Stimulated activated CD4-positive, alpha-beta T cell treated with anti-CD3 and anti-CD28 coated beads, Interleukin-4, amount 100 ng/mL, for 24 hours (primary cell): ENCODE measurements at places on chromosomes 16 and 17.
A peak's percentile ranks its signal among the peaks of the same experiment; 100 is the strongest.

DNA sequence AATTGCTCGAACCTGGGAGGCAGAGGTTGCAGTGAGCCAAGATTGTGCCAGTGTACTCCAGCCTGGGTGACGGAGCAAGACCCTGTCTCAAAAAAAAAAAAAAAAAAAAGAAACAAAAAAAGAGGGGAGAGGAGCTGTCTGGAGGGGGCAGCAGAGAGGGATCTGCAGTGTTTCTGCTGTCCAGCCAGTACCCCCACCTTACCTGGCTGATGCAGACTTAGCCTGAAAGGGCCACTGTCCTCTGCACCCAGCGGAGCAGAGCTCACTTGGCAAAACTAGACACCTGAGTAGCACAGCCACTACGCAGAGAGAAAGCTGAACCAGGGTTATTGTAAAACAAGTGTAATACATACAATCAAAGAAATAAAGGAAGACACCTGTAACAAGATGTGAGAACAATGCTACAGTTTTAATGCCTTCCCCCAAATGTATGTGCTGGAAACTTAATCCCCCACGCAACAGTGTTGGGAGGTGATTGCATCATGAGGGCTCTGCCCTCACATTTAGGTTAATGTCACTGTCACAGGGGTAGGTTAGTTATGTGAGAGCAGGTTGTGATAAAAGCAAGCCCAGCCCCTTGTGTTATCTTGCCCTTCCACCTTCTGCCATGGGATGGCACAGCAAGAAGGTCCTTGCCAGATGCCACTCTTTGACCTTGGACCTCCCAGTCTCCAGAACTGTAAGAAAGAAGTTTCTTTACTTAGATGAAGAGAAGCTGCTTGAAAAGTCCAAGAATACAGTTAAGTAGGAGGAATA, 211.2 kb downstream of the RPTOR start:
- DNase-seq, result no peak

- no peak for DNase-seq
These were observed 103.9 kb upstream of the NETO2 start for GRCh38 chr16:47247690-47248089.

- no peak for DNase-seq
These were observed 156.6 kb downstream of the PHKB start for GRCh38 chr16:47617732-47618131.

GRCh38 chr17:9457005-9457404, 118.6 kb downstream of the STX8 start:
- no peak for DNase-seq

DNA sequence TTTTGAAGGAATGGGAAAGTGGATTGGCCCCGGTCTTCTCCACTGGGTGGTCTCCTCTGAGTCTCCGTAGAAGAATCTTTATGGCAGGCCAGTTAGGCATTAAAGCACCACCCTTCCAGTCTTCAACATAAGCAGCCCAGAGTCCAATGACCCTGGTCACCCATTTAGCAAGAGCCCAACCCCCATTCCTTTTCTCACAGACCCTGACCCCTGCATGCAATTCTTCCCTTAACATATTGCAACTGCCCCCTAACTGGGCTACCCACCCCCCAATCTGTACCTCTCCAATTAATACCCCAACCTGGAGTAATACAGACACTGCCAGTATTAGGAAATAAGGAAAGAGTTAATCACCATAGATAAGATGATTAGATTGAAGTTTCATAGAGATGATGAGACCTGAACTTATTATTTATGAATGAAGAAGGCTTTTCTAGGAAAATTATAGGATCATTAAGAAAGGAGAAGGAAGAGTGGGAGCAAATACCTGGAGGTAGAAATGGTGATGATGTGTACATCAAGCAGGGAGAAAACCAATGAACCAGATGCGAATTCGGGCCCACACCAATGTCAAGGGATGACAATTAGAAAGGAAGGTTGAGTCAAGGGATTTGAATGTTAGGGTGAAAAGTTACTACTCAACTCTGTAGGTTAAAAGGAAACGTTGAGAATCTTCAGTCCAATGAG, 2.4 kb downstream of the CCL2 start:
- DNase-seq, result no peak

DNA sequence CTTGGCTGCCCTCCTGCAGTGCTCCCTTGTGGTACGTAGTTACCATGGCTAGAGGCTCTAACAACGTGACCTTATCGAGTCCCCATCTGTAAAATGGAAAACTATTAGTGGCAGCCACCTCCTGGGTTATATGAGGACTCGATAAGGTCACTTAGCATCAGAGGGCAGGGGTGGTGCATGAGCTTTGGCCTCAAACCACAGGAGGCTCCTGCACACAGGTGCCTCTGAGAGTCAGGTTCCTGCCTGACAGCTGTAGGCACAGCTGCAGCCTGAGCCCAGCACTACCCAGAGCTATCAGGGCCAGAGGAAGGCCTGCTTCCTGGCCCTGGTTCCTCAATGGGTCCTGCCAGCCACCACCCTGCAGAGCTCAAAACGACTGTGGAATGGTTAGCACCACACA, 57.2 kb upstream of the SEC14L1 start:
- no peak for DNase-seq

GRCh38 chr17:48989100-48989499, 8.1 kb upstream of the IGF2BP1 start:
- DNase-seq, result no peak

- DNase-seq, result no peak
These were observed 26.3 kb downstream of the UBALD1 start for GRCh38 chr16:4588386-4588785.

DNA sequence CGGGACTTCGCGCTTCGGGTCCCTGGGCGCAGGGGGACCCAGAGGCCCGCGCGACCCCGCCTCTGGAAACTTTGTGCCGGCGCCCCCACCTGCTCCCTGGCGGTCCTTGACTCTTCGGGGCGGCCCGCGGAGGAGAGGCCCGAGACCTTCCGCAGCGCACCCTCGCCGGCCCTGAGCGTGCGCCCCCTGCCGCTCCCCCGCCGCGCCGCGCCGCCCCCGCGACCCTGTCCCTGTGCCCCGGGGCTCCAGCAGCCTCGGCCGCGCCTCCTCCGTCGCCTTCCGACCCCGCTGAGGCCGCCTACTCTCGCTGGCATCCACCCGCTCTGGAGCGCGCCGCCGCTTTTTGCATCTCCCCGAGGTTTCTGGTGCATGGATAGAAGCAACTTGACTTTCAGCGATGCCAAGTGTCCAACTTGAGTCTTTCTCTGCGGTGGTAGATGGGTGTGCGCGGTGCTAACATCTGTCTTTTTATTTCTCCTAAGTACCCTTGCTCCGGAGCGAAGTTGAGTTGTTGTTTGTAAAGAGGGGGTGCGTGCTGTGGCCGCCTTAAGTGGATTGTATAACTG, 414 bp downstream of the DUSP14 start:
- DNase-seq, result peak; percentile 72

DNA sequence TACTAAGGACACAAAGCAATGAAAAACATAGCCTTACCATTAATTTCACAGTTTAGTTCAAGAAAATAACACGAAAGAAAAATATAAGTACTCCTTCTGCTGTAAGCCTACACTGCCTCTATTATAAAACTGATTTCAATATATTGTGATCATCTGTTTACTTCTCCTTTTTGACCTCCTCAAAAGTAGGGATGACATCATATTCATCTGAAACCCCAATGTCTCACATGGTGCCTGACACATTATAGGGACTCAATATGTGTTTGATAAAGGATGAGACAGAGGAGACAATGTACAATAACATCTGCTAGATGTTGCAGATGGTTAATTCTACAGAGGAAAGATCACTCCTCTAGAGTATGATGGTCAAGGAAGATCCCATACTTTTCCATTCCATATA, 118.4 kb upstream of the NOG start:
- no peak for DNase-seq

- DNase-seq, result peak; percentile 88
These were observed 1.9 kb upstream of the PER1 start for GRCh38 chr17:8153957-8154607.

DNA sequence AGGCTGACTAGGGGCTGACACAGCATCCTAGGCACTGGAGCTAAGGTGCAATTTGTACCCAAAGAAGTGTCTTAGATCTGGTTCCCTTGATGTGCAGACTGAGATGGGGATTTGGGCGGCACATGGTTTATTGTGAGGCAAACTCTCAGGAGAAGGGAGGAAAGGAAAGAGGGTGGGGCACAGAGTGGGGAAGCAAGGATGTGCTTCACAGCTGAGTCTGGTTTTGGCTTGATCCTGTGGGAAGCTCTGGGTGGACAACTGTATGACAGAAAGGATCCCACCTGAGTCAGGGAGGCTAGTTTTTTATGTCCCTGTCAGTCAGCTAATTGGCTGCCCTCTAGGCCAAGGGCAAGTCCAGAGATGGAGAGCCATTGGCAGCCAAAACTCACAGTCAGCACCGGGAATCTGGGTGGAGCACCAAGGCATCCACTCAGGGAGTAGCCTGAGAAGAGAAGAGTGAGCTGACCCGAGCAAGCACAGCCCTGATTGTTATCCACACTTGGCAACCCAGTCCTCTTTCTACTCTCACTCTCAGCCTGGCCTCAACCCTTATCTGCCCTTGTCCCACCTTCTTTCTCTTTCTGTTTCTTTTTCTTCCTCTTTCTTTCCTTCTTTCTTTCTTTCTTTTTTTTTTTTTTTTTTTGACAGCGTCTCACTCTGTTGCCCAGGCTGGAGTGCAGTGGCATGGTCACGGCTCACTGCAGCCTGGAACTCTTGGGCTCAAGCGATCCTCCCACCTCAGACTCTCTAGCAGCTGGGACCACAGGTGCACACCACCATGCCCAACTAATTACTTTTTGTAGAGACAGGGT, 12.0 kb downstream of the ARL4D start:
- no peak for DNase-seq

GRCh38 chr17:74836191-74836590, 23.5 kb downstream of the GRIN2C start:
- no peak for DNase-seq

- DNase-seq, result no peak
These were observed 24.9 kb upstream of the GRB2 start for GRCh38 chr17:75430159-75430974.

DNA sequence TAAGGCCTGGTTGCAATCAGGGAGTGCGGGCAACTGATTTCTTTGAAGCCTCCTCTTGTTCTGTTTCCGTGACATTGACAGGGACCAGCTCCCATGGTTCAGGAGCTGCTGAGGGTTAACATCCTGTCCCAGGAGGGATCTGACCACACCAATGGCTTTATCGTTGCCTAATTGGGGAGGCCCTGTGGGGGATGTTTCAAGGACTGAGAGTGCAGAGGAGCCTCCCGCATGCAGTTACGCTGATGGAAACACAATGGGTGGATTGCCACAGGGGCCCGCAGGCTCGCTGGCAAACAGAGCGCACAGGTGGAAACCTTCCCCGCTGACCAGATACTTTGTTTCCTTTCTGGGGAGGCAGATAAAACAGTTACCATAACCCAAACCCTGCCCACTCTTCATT, 23.8 kb upstream of the ABCC1 start:
- DNase-seq, result no peak

DNA sequence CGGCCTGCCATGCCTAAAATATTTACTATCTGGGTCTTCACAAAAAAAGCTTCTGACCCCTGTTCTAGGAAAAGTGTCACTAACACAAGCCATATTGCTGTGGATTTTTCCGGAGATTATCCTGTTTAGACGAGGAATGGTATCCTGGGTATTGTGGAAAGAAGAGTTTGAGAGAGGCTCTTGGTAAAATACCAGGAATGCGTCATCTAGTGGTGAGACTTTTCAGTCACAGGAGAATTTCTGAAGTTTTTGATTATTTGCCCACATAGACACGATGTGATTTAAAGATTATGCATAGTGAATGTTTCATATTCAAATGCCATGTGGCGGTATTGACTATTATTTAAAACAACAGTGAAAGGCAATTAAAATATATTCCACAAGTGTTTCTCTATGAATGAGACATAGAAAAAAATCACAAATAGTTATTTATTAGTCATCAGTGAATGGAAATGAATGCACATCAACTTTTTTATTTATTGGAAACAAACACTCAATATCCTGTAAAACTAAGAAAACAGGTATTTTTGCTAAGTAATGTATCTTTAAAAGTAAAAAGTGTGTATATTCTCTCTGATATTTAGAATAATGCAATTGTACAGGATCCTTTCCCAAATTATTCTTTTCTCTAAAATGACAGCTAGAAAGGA, 7.8 kb downstream of the KRT28 start:
- DNase-seq, result no peak

DNA sequence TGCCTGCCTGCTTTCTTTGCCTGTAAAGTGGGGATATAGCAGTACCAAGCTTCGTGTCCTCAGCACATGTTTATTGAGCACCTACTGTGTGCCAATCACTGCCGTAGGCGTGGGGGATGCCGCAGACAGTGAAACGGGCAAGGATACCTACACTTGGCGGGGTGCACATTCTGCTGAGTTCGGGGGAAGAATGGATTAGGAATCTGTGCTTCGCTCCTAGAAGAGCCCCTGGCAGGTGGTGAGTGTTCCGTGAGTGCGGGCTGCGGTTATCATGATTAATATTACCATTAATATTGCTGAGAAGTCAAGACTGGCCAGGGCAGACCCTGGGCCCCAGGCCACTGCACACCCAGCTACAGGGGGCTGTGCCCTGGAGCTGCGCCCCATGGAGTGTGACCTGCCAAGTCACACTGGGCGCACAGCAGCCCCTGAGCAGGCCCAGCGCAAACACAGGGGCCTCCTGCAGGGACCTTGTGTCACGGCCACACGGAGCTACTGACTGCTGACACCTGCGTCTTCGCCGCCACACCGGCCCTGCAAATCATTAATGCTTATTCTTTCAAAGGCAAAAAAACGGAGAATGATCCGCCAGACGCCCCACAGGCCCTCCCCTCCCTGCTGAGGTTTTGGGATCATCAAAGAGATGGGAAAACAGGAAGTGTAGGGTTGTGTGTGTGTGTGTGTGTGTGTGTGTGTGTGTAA, 213.4 kb upstream of the GSE1 start:
- no peak for DNase-seq

- DNase-seq, result no peak
These were observed 41.0 kb upstream of the MSI2 start for GRCh38 chr17:57215317-57215716.

DNA sequence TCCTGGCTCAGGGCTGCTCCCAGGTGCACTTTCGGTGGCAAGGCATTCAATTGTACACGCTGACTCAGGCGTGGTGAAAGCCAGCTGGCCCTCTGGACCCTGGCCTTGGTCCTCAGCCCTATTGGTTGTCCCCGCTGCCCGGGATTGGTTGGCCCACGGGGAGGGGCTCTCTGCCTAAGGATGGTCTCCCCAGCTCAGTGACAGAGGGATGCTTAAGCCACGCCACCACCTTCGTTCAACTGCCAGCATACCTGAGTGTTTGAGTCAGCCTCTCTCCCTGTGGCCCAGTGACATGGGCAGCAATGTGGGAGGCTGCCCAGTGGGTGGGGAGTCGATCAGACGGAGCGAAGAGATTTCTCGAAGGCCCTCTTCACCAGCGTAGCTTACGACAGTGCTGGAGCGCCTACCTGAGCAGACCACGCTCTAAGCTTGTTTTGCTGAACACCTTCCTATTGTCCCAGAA, 30.3 kb downstream of the IRF8 start:
- no peak for DNase-seq

DNA sequence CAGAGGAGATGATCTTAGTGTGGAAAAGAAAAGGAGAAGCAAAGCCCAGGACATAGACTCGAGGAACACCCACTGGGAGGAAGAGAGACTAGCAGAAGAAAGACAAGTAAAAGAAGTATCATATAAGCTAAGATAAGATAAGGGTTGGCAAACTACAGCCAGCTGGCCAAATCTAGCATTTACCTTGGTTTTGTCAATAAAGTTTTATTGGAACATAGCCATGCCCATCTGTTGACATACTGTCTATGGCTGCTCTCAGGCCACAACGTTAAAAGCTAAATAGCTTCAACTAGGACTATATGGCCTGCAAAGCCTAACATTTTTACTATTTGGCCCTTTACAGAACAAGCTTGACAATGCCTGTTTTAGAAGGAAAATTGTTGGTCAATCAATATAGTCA, 166.4 kb upstream of the AXIN2 start:
- no peak for DNase-seq

GRCh38 chr17:76556765-76557367, 17.0 kb downstream of the PRCD start:
- peak; percentile 44 for DNase-seq
